ENCODE measurements at places on chromosomes 5 and 9.

- no peak for DNase-seq
Observed at GRCh38 chr5:132669966-132670882, 3.6 kb upstream of the IL4 start.

DNA sequence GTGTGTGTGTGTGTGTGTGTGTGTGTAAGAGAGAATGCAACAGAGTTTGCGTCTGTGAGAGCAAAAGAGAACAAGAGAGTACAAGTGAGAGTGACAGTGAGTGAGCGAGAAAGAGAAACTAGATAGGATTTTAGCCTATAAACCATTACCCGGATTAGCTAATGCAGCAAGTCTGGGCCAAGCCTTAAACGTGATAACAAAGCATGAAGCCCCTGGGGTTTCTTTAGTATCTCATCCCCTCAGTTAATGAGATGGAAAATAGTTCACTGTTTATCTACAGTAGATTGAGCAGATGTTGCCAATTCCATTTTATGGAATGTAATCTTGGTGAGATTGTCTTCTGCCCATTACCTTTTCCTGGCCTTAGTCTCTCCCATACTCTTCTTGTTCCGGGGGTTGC lies 114.5 kb downstream of the MAT2B start:
- no peak for DNase-seq

DNA sequence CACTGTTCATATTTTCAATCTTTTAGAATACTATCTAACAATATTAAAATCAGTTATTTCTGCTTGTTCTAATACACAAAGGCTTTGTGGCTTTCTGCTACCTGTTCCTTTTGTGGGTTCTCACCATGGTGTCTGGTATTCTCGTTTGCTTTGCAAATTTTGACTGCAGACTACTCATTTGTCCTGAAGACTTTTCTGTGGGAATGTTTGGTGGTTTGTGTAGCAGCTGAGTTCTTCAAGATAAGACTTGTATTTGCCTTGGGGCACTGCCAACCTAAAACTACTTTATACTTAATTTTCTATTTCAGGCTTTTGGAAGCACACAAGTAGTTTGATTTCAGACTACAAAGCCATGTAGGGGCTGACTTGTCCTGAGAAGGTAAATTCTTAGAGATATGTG lies 11.1 kb downstream of the IL33 start:
- no peak for DNase-seq

DNA sequence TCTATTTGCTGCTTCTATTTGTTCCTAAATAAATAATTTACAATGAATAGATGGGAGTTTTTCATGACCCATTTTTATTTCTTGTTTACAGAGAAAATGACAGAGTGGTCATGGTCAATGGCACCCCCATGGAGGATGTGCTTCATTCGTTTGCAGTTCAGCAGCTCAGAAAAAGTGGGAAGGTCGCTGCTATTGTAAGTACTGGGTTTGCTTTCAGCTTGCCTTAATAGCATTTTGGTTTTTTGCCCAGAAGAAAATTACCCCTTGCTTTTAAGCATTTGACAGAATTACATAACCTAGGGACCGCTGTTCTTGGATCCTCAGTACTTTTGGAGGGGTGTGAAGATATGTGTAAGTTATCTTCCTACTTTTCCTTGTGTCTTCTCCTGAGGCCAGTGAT lies 44.1 kb downstream of the TJP2 start:
- DNase-seq: no peak

DNA sequence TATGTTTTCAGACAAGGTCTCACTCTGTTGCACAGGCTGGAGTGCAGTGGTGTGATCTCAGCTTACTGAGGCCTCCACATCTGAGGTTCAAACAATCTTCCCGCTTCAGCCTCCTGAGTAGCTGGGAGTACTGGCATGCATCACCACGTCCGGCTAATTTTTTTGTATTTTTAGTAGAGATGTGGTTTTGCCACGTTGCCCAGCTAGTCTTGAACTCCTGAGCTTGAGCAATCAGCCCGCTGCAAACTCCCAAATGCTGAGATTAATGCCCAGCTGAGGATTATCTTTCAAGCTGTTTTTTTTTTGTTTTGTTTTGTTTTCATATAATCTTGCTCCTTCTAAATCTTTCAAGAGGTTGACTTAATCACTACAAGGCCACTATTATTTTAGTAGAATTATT lies 47.3 kb upstream of the SLC28A3 start:
- DNase-seq: no peak

DNA sequence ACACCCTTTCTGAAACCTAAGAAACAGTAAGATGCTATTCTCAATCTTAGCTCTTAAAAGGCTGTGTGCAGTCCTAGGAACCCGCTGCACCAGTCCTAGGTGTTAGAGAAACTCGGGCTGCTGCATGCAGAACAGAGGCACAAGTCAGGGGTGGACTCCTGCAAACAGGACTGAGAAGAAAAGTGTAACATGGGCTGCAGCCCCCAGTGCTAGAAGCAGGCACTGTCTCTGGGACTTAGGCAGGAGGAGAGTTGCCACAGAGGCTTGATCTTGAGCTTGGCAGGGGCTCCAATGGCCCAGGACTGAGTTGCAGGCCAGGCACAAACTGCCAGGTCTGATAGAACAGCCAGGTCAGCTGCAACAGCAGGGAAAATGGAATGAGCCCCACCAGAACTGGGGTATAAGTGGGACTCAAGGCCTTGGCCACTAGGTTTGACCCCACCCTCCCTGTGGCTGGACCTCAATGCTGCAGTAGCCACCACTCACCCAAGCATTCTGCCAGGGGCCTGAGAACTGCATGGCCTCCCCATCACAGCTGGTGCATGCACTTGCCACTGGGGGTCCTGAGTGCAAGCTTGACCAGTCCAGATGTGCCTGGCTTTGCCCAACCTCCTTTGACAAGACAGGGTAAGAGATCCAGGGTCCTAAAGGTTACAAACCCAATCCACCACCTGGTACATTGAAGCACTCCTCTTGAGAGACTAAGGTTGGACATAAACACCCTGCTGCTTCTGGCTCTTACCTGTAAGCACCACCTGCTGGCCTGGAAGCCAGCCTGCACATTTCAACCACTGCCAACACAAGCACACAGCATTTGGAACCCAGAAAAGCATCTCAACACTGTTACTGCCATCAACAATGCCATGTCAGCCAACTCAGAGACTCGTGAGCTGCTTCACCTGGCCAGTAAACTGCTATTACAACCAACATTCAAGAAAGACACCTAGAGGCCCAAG lies 103.3 kb downstream of the FBXL17 start:
- no peak for DNase-seq

DNA sequence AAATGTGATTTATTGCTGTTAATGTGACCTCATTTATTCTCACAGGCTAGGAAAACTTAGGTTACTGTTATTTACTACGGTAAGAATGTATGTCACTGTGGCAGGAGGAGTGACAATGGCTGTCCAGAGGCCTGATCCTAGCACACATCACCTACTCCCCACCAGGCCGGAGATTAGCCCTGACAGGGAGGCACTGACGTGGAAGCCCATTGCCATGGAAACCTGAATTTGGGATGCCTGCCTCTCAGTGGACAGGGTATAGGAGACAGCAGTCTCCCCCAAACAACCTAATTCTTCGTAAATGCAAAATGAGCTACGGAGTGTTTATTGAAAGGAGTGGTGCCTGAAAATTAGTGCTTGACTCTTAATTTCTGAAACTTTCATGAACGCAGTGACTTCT lies 87.6 kb upstream of the SMARCA2 start:
- DNase-seq: no peak

DNA sequence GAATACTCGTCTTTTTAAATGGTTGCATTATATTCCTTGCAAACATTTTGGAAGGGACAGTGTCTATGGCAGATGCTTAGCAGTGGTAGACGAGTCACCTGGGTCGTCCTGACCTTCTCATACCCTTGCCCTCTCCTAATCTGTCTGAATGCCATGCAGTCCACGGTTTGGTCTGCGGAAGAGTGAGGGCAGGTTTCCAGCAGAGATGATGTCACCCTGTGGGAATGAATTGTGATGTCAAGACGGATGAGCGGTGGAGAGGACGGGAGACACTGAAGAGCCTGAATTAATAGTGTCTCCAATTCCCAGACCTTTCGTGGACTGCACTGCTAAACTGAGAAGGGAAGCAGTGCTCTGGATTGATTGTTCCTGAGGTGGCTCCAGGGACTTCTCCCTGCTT lies 329.0 kb upstream of the PANK3 start:
- no peak for DNase-seq

- no peak for DNase-seq
Observed at GRCh38 chr5:143404416-143405062, 1.1 kb upstream of the NR3C1 start.

DNA sequence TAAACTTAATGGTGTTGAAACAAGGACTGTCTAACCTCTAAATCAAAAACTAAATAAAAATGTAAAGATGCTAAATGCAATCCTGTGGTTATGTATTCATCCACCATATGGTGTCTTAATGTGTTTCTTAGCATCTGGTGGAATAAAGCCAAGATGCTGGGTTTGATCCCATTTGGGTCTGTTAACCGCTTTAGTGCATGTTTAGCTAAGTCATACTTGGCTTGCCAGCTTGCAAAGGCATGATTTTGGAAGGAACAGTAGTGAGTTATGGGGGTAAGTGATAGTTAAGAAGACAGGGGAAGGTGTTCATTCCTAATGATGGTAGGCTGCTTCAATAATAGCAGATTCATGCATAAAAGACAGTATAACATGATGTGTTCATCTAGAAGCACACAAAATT lies 139.0 kb upstream of the SLC27A6 start:
- no peak for DNase-seq

DNA sequence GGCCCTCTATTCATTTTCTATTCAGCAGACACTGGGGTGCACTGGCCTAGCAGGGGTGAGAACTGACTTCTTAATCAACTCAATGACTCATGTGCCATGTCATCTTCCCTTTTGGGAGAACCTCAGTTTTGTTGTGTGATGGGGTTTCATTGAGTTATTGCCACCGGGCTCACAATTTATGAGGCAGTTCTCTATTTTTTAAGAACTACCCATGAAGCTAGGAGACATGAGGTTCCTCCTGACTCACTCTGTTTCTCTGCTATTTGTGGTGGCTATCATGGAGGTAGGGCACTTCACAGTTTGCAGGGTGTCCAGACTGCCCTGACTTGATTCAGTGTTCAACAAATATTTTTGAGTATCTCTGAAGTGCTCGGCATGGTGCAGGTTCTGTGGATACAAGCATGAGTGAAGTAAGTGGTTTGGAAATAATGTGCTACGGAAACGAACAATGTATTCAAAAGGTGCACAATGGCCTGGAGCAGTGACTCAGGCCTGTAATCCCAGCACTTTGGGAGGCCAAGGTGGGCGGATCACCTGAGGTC lies 39.3 kb downstream of the SPARC start:
- no peak for DNase-seq

DNA sequence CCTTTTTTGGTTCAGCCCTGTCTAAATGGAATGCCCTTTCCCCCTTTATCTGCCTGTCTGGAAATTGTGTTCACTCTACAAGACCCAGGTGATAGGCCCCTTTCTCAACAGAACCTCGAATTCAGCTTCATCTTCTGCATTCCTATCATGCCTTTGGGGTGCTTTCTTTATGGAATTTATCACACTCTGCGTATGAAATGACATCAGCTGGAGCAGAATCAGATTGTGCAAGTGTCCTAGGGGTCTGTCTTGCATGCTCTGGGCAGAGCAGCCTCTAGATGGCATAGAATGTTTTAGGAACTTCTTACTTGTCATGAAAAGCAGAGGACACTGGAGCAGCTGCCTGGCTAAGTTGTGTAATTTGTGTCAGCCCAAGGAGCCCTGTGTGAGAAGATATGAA lies 84.9 kb downstream of the ISL1 start:
- DNase-seq: no peak

DNA sequence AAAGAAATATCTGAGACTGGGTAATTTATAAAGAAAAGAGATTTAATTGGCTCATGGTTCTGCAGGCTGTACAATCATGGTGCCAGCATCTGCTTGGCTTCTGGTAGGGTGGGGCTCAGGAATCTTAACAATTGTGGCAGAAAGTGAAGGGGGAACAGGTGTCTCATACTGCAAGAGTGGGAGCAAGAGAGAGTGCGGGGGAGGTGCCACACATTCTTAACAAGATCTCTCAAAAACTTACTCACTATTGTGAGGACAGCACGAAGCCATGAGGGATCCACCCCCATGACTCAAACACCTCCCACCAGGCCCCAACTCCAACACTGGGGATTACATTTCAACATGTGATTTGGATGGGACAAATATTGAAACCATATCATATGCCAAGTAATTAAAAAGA lies 70.1 kb upstream of the PANK3 start:
- DNase-seq: no peak

DNA sequence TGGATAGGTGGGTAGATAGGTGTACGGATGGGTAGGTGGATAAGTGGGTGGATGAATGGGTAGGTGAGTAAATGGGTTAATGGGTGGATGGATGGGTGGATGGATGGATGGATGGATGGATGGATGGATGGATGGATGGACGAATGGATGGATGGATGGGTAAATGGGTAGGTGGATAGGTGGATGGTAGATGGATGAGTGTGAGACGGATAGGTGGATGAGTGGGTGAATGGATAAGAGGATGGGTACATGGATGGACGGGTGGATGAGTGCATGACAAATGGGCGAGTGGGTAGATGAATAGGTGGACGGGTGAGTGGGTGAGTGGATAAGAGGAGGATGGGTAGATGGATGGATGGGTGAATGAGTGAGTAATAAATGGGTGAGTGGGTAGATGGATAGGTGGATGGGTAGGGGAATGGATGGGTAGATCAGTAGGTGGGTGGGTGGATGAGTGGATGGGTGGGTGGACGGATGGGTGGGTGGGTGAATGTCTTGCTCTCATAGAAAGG lies 179.2 kb downstream of the FGF18 start:
- DNase-seq: no peak

- DNase-seq: no peak
Observed at GRCh38 chr5:56211298-56211865, 21.7 kb downstream of the ANKRD55 start.

- no peak for DNase-seq
Observed at GRCh38 chr9:101312661-101313060, 72.1 kb downstream of the BAAT start.

- DNase-seq: no peak
Observed at GRCh38 chr5:14462681-14463080, 118.9 kb upstream of the OTULINL start.

DNA sequence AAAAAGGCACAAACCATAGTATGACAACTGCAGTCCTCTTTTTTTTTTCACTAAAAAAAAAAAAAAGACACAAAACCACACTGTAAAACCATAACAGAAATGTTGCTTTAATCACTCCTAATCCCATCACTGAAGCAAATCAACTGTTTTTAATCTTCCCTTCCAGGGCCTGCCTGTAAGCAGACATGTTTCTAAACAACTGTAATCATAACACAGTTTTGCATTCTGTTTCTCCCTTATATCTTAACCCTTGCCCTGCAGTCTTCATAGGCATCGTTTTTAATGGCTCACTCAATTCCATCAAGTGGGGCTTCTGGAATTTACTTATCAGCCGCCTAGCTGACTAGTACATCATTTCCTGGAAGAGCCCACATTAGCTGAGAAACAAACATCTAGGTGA lies 111.0 kb upstream of the SLC25A48 start:
- no peak for DNase-seq

DNA sequence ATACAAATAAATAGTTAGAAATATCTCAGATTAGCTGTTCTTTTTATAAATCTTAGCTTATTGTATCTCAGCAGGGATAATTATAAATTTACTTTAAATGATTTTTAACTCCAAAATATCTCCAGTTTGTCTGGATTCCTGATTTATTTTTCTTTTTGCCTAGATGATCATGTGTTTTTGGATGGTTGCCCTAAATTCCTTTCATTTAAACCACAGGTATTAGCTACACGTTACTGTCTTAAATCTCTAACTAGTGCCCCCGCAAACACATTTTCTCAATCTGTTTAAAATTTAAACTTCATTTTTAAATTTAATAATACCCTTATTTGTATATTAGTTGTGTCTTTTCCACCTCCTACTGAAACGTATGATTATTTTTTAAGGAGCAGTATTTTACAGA lies 5.6 kb downstream of the FER start:
- DNase-seq: no peak

Measured in progenitor cell of endocrine pancreas (in vitro differentiated cells).